ENCODE measurements at places on chromosomes 1 and 21. TPM values are rescaled to one million over a fixed set of nuclear protein-coding genes. Genes with fewer than 3 reads are reported as not detected.

Gene HRNR
- total RNA-seq, result not detected

Gene C8B
- not detected for total RNA-seq

Gene OR11L1
- not detected for total RNA-seq

Gene CLDN17
- not detected for total RNA-seq

Gene GSTM5
- 1.8 TPM for total RNA-seq

Gene EDARADD
- 8.9 TPM for total RNA-seq

Gene ESPN
- 4.0 TPM for total RNA-seq

Gene CSMD2
- total RNA-seq, result 0.26 TPM

Gene PTGS2
- total RNA-seq, result 1.3 TPM

Gene GJA9
- total RNA-seq, result not detected

Gene SLC44A3
- total RNA-seq, result 32.9 TPM

Gene MATN1
- total RNA-seq, result not detected

Gene TCHHL1
- not detected for total RNA-seq

Gene KCNE1
- not detected for total RNA-seq

Gene PTPRU
- 40.2 TPM for total RNA-seq

Gene DPT
- 57.1 TPM for total RNA-seq

Gene RGS13
- not detected for total RNA-seq

Gene ILDR2
- 0.66 TPM for total RNA-seq

Gene C1orf185
- total RNA-seq, result not detected

Gene GRIK1
- total RNA-seq, result 0.66 TPM

Gene A3GALT2
- total RNA-seq, result not detected

Gene ALX3
- not detected for total RNA-seq

Gene DMRTA2
- total RNA-seq, result not detected

Gene KLF17
- total RNA-seq, result not detected

Gene KCND3
- 15.0 TPM for total RNA-seq
